ENCODE measurements at places on chromosomes 13 and 19. TPM values are rescaled to one million over a fixed set of nuclear protein-coding genes. Genes with fewer than 3 reads are reported as not detected.

Gene C19orf67
- 2.8 TPM for total RNA-seq

Gene CFAP97D2
- total RNA-seq, result not detected

Gene OR4F17
- not detected for total RNA-seq

Gene RNF225
- 0.97 TPM for total RNA-seq

Gene ZNF575
- not detected for total RNA-seq

Gene CGB2
- not detected for total RNA-seq

Gene CCDC70
- total RNA-seq, result not detected

Gene IGFL4
- total RNA-seq, result not detected

Gene NUDT15
- total RNA-seq, result 16.9 TPM

GRCh38 chr13:105952973-105953290, 582.5 kb downstream of the EFNB2 start:
- DNase-seq, result no peak

Gene RFPL4A
- total RNA-seq, result not detected

DNA sequence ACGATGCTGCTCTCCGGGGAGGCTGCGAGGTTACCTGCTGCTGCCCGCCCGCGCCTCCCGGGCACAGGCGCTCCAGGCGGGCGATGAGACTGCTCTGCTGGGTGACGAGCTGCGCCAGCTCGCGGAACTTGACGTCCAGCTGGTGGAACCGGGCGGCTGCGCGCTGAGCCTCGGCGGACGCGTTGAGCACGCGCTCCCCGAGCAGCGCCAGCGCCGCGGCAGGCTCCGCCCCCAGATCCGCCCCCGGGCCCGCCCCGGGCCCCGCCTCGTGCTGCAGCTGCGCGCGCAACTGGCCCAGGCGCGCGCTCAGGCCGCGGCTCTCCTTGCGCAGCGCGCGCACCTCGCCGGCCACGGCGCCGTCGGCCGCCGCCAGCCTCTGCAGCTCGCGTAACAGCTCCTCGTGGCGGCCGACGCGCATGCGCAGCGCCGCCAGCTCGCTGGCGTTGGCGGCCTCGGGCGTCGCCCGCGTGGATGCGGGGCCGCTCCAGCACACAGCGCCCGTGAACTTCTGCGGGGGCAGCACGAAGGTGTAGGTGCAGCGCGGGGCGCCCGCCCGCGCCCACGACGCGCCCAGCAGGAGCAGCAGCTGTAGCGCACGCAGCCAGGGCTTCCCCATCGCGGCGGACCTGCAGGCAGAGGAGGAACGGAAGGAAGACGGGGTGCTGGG, 6.4 kb downstream of the ANGPTL6 start:
- DNase-seq, result peak; percentile 97

- no peak for DNase-seq
Measured at GRCh38 chr13:61408571-61408970, 7.1 kb downstream of the PCDH20 start.

DNA sequence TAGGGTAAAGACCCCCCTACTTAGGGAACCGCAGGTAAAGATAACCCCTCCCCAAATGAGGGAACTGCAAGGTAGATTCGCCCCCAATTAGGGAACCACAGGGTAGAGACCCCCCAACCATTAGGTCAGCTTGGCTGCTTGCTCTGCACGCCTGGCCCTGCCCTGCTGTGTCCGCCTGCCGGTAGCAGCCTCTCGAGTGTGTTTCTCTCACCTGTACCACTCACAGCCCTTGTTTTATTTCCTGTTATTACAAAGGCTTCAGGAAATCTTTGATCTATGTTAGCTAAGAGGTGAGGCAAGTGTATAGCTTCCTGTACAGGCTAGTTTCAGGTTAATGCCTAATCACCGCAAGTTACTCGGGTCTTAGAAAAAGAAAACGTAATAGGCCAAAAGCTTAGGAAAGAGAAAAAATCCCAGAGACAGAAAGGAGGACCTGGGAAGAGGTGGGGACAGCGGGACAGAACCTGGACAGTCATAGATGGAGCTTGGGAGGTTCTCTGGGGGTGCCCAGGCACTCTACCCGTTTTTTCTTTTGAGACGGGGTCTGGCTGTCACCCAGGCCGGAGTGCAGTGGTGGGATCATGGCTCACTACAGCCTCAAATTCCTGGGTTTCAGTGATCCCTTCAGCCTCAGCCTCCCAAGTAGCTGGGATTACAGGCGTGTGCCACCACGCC, 23.1 kb upstream of the EIF3G start:
- DNase-seq, result no peak

DNA sequence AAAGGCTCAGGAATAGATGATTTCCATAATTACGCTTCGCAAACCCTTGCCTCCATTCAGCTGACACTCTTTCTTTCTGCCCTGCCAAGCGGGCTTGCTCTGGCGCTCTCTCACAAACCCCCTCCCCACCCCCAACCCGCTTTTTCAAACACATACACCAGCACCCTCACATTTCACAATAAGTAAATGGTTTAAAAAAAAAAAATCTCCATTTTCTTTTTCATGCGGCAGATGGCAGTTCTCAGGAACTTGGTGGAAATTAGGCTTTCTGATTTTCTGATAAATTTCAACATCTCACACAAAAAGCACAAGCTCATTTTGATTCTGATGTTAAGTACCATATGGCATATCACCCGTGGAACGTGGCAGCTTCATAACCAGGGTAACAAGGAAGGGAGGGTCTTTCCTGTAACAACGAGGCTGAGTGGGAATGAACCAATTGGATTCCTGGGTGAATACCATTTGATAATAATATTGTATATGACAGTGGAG, 43.8 kb downstream of the C13orf42 start:
- no peak for DNase-seq

GRCh38 chr13:42047561-42048341, 697 bp upstream of the DGKH start:
- peak; percentile 46 for DNase-seq

Gene MYO1F
- total RNA-seq, result not detected
